Caki2 (cell line): ENCODE measurements at places on chromosomes 6 and 20. TPM values are rescaled to one million over a fixed set of nuclear protein-coding genes. Genes with fewer than 3 reads are reported as not detected.

- DNase-seq, result no peak
These were observed 882 bp upstream of the FAM184A start for GRCh38 chr6:119079283-119079809.

- no peak for DNase-seq
These were observed 50.8 kb upstream of the SMLR1 start for GRCh38 chr6:130776287-130776925.

The PKIB gene
- total RNA-seq, result 45.8 and 89.3 TPM in 2 replicates

DNA sequence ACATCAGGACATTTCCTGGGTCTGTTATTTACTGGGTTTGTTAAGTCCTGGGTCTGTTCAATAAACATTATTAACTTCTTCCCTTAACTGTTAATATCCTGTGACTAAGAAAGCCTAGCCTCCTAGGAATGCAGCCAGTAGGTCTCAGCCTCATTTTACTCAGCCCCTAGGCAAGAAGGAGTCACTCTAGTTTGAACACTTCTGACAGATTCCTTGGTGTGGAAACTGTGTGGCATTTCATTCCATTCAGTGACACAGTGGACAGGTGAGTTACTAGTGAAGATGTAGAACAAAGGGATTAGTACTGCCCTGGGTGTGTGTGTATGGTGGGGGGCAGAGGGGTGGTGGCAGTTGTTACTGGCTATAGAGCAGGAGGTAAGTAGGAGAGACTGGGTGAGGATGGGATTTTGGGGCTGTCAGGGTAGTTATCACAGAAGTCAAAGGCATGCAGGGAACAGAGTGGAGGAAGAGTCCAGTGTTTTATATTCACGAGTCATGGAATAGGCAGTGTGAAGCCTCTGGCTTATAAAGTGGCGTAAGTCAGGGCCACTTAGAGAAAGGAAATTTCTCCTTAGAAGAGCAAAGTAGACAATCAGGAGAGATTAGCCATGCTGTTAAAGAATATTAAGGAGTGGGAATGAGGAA lies 28.4 kb downstream of the RNF182 start:
- DNase-seq, result peak; percentile 11

- no peak for DNase-seq
These were observed 65.5 kb downstream of the VIP start for GRCh38 chr6:152816055-152816454.
